Effector CD8-positive, alpha-beta T cell (primary cell): ENCODE measurements at places on chromosomes 1 and 21.

GRCh38 chr1:110380672-110381283, 10.0 kb downstream of the SLC16A4 start:
- DNase-seq: no peak

- no peak for DNase-seq
Observed at GRCh38 chr1:41799723-41800122, 119.0 kb downstream of the HIVEP3 start.

DNA sequence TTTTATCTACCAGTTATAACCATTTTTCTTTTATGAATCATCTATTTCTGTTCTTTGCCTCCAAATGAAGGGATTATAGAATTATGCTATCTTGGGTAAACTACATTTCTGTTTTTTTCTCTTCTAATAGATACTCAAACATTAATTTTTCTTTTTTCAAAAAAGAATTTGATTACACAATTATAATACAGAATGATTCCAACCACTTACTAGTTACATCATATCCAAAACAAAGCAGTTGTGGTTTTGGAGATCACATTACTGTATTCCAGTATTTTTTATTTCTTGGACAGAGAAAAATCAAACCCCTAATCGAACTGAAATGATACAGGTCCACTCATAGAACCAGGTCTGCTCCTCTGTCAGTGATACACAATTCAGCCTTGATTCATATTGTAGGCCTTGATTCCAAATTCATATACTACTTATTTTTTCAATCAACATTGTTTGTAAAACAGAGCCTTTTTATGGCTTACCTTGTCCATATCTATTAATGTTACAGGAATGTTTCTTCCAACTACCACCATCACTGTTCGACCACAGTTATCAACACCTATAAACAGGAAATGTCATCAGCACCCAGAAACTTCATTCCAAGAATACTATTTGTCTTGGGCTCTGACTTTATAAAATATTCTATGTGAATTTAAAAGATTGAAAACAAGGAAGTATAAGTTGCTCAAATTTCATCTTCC, 43.2 kb downstream of the GDAP2 start:
- DNase-seq: no peak

DNA sequence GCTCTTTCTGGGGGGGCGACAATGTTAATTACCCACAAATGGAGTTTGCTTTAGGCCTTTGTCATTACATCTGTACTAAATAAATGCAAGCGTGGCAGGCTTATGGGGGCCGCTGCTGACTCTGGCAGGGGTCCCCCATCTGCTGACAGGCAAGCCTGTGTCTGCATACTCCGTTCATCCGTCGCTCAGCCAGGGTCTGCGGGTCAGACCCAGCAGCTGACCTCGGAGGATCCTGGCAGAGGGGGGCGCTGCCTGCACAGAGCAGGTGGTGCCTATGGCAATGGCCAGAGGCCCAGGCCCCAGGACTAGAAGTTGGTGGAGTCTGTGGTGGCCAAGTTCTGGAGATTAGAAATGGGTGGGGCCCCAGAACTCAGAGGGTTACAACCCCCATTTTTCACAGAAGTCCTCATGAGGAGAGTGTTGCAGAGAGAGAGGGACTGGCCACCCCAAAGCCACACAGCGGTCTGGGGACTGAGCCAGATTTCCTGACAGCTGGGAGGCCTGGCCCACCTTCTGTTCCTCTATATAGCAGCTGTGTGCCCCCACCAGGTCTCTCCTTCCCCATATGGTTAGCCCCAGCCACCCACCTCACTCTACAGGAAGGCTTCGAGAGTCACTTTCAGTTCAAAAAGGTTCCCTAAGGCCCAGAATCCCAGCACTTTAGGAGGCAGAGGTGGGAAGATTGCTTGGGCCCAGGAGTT, 31.0 kb downstream of the TTC39A start:
- no peak for DNase-seq

DNA sequence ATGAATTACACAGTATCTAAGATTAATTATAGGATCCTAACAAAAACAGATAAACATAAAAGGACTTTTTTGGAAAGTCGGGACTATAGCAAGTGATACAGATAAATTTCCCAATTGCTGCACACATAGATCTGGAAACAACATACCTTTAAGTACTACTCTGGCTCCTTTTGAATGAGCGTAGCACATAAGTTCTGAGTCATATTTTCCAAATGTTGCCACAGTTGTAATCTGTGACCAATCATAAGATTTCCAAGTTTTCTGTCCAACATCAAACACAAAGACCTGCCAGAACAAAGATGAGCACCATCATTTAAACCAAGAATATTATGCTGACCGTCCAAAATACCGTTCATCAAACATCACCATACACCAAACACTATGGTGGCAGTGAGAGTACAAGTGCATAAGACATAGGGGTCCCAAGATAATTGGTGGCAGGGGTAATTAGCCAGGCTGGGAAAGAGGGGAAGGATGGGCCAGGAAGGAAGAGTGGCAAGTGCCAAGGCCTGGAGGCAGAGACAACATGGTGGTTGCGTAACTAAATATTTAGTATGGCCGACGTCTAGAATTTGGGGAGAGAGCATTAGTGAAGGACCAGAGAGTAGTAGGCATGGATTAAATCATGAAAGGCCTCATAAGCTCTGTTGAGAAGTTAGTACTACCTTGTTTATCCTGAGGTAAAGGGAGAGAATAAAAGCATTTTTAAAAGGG, 3.6 kb downstream of the CTBS start:
- DNase-seq: no peak

DNA sequence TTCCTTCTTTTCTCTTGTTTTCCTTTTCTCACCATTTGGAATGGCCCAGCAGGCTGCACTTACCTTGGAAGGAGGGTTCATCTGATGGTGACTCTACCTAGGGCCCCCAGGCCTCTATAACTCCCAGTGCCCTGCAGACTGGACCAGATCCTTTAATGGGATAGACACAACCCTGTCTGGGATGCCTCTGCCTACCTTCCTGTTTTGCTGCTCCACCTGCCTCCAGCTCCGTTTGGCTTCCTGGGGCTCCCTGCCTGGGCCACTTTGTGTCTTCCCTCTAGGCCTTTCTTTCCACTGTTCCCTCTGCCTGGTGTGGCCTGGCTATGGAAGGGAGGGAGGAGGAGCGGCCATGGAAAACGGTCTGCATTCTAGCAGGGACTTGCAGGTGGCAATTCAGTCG, 7.5 kb downstream of the PCSK9 start:
- DNase-seq: no peak

GRCh38 chr1:212062832-212063438, 27.4 kb downstream of the DTL start:
- DNase-seq: no peak

DNA sequence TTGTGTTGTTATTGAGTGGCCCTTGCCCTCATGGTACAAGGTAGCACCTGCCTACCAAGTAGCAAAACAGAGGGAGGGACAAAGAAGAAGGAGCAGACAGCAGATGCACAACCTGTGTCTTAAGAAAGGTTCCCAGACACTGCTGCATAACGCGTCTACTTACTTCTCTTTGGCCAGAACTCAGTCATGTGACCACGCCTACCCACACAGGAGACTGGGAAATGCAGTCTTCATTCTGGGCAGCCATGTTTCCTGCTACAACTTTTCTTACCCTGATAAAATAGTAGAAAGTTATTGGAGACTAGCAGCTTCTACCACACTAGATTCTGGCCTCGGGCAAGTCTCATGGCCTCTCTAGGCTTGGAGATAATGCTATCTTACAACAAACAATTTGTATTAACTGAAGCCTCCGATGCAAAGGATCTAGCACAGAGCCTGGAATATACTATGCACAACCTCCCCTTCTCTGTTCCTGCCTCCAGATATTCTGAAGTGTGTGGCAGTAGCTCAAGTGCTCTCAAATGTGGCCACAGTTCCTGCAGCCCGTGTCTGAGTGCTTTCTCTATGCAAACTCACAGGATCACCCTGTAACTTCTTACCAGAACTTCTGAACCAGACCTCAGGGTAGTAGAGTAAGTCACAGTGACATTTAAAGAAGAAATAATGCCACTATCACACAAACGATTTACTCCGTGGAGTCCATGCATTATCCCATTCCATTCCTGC, 34.1 kb upstream of the BTG2 start:
- DNase-seq: peak; percentile 50

GRCh38 chr1:50665413-50665812, 242.2 kb upstream of the DMRTA2 start:
- no peak for DNase-seq

DNA sequence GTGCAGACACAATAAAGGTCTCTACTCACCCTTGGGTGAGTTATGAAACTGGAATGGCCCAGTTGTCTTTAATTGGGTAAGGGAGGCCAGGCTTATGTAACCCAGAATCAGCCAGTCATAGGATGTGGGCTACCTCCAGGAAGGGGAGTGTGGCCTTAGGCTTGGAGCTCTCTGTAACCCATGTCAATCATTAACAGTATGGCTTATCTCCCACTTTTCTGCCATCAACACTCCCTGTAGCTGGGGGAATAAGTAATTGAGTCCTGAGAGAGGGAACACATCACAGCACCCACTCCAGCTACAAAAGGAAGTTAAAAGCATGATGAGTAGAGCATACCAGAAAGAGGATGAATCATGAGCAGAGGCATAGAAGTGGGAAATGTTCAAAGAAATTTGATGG, 327.0 kb upstream of the DUSP10 start:
- no peak for DNase-seq

- no peak for DNase-seq
Observed at GRCh38 chr1:54362881-54363340, 43.3 kb downstream of the SSBP3 start.

GRCh38 chr21:37245151-37245550, 22.0 kb downstream of the VPS26C start:
- no peak for DNase-seq

- DNase-seq: no peak
Observed at GRCh38 chr1:45501505-45501859, 1.4 kb downstream of the MMACHC start.

GRCh38 chr1:99728494-99729235, 37.8 kb downstream of the FRRS1 start:
- DNase-seq: no peak

- no peak for DNase-seq
Observed at GRCh38 chr1:12430525-12430924, 187.5 kb downstream of the DHRS3 start.

- no peak for DNase-seq
Observed at GRCh38 chr1:153697191-153698019, 18.9 kb downstream of the NPR1 start.

- DNase-seq: no peak
Observed at GRCh38 chr1:43460988-43461693, 7.4 kb upstream of the HYI start.

DNA sequence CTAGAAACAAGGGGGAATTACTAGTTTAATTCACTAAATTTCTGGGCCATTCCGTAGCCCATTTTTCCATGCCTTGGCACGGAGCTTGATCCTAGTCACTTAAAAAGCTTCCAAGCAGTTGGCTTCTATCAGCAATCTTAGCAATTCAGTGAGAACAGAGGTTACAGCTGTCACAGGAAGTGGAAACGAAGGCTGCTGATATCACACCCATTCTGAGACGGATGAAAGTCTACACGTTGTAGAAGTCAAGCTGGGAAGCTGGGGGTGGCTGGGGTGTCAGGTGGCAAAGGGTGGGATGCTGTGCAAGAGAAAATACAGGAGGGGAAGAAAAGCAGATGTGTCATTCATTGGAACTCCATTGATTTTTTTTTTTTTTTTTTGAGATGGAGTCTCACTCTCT, 11.8 kb upstream of the STMN1 start:
- no peak for DNase-seq

DNA sequence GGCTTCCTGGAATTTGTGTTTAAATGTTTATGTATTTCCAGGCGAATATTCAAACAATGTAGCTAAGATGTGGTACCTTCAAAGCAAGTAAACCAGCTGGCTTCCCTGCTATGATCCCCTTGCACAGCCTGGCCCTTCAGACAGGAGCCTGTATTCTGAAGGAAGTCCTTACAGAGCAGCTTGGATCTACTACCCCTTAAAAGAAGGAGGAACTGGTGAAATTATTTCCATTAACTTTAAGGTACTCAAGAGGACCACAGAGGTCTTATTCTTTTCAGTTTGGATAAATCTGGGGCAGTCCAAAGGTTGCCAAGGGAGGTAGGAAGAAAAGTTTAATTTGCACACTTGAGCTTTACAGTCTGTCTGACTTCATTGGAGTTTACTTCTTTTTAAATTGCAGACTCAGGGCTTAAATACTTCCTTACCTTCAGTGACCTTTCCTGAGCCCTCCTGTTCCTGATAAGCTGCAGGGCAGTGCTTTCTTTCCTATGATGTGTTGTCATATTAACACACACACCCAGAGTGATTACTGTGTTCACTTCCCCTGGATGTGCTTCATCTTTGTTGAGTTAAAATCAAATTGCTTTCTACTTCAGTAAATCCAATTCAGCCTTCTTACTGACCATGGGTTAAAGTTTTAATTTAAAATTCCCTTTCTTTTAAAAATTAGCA, 40.5 kb downstream of the DISC1 start:
- no peak for DNase-seq

DNA sequence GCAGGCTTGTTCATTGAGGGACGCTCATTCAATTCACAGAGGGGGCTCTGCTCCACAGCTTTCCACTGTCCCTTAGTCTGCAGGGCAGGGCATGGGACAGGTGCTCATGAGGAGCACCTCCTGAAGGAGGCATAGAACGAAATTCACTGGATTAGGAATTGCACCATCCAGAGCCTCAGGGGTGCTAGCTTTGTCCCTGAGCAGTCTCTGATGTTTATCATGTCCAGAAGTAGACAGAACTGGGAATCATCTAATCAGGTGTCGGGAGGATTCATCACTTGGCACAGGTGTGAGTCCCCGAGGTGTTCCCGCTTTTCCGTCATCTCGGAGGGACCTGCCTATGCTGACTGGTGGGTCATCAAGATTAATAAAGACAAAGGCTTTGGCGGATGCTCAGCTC, 321.4 kb downstream of the AJAP1 start:
- DNase-seq: no peak

DNA sequence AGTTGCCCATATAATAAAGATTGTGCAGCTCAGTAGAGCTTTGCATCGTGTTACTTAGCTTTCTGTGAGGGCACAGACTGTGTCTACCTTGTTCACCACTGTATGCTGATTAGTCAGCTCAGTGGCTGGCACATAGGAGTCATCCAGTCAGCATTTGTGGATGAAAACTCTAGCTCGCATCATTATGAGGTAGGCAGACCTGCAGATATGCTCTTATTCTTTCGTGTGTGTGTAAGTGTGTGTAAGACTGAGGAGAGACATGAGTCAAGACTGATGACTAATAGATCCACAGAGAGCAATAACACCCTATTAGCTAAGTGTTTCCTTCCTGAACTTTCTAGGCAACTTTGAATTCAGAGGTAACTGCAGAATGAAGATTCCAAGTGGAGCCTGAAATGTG, 17.1 kb downstream of the TTF2 start:
- no peak for DNase-seq

DNA sequence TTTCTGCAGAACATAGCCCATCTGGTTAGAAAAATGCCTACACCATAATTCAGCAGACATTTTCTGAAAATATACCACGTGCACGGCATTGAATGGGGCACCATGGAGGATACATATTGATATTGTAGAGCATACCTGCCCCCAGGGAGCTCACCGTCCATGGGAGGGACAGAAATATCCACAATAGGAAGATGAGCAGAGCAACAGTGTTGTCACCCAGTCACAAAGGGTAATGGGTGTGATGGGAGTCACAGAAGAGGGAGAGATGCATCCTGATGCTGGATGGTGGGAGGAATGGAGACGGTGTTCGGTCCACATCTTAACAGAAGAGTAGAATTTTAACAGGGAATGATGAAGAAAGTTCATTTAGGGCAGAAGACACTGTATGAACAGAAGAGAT, 51.4 kb downstream of the ATP1A1 start:
- DNase-seq: no peak

- no peak for DNase-seq
Observed at GRCh38 chr21:29604076-29604475, 305.4 kb downstream of the BACH1 start.
